Activated naive CD8-positive, alpha-beta T cell treated with anti-CD3 and anti-CD28 coated beads for 36 hours (primary cell): ENCODE measurements at places on chromosomes 6 and 20.

DNA sequence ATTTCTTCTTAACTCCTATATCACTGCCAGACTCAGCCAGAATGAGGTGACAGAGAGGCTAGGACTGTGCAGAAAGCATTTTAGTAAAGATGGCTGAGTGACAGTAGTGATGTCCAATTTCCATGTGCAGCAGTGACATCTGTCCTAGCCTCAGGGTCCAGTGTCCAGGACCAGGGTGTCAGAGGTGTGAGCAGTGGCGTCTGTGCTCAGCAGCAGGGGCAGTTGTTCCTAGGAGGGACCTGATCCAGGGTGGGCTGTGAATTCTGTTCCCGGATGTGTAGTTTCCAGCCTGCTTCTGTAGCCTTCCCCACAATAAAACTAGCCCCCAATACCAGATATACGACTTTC is 6.0 kb downstream of the HLA-B start:
- no peak for DNase-seq

- no peak for DNase-seq
Measured at GRCh38 chr20:7836076-7836475, 104.2 kb downstream of the HAO1 start.

DNA sequence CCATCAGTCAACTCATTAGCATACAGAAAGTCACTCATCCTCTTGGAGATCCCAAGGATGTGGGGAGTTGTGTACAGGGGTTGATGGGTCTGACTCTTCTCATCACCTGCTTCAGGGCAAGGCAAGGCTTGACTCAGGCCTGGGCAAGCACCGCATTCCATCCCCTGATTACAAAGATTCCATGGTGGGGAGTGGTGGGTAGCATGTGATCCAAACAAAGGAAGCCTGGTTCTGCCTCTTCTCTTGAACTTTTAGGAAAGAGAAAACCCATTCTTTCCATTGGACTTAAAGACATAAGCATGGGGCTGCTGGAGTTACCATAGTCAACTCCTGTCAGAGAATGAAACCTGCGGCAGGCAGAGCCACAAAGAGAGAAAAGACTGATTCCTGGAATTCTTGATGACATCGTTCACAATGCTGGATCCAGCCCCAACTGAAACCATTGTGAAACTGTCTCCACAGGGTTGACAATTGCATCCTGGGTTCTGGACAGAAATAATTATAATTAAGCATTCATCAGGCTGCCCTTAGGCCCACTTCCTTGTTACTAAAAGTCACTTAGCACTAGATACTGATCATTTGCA is 235.8 kb upstream of the KCNG1 start:
- DNase-seq: no peak

GRCh38 chr20:57212534-57213276 is 53.7 kb downstream of the BMP7 start:
- no peak for DNase-seq
